ENCODE measurements at places on chromosomes 1 and 21. TPM values are rescaled to one million over a fixed set of nuclear protein-coding genes. Genes with fewer than 3 reads are reported as not detected.
A peak's percentile ranks its signal among the peaks of the same experiment; 100 is the strongest.

DNA sequence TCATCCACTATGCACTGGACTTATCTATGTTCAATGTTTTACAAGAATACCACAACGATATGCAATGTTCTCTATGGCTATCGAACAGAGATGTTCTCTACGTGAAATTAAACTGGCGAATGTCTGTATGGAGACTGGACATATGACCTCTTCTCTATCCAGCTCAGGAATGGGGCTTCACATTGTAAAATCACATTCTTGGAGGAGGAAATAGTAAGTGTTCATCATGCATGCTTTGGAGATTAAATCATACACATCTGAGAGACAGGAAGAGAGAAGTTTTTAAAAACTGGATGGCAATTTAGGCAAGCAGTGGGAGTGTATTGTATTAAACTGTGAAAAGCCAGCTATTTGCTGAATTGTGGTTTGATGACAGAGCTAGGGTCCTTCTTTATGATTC lies 47.9 kb upstream of the RGL1 start:
- DNase-seq = no peak

- DNase-seq = no peak
Measured at GRCh38 chr21:28598214-28598613, 394.5 kb downstream of the LTN1 start.

- no peak for DNase-seq
Measured at GRCh38 chr1:175250027-175250426, 57.5 kb upstream of the KIAA0040 start.

- DNase-seq = no peak
Measured at GRCh38 chr21:28516991-28517592, 475.6 kb downstream of the LTN1 start.

GRCh38 chr1:173161510-173162221 lies 45.5 kb downstream of the TNFSF4 start:
- no peak for DNase-seq

GRCh38 chr21:41770901-41771624 lies 4.2 kb upstream of the RIPK4 start:
- DNase-seq = no peak

GRCh38 chr1:74470936-74471335 lies 41.5 kb downstream of the LRRC53 start:
- DNase-seq = no peak

GRCh38 chr1:57019236-57019839 lies 53.5 kb upstream of the C8B start:
- DNase-seq = no peak

DNA sequence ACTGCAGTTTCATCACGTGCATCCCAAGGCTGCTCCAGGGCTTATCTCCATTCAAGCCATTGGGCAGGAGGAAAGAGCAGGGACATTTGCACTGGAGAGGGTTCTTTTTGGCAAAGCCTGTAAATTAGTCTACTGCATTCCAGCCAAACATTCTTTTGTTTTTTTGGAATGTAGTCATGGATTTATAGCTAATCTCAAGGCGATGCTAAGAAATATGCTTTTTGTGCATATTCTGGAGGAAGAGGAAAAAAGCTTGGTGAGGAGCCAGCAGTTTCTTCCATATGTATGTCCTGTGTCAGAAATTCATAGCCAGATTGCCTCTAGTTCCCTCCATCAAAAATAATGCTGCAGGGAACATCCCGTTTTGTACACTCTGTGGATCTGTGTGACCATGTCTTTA lies 221.4 kb downstream of the BACH1 start:
- no peak for DNase-seq

DNA sequence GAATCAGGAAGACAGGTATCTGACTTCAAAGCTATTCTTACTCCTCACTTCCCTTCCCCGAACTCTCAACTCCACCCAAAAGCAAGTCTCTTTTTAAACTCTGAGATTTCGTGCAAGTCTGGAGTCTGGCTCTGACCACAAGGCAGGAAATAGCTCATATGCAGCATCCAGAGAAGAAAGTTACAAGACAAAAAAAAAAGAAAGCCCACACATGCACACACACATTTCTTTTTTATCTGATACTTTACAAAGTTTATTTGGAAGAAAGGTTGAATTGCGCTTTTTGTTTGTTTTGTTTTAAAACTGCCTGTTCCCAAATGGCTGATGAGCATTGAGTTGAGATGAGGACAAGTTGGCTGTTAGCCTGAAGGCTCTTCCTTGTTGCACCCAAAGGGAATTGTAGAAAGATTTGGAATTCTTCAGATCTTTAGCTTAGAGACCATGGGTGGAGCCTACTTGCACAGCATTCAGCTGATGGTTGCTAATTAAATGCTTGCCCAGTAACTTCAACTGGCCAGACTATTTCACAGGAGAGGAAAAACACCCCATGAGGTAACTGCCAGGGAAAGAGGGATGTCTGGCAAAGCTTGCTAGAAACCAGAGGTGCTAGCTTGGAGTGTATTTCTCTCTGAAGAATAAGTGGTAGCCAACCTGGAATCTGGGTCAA lies 490.3 kb downstream of the TTLL7 start:
- no peak for DNase-seq

- DNase-seq = no peak
Measured at GRCh38 chr1:153540394-153541361, at the start of gene S100A5. Gene S100A5 (minus strand): TSS chr1:153540934. CDS start chr1:153540191, 743 bp downstream.

GRCh38 chr1:34275150-34275549 lies 98.4 kb downstream of the C1orf94 start:
- no peak for DNase-seq

DNA sequence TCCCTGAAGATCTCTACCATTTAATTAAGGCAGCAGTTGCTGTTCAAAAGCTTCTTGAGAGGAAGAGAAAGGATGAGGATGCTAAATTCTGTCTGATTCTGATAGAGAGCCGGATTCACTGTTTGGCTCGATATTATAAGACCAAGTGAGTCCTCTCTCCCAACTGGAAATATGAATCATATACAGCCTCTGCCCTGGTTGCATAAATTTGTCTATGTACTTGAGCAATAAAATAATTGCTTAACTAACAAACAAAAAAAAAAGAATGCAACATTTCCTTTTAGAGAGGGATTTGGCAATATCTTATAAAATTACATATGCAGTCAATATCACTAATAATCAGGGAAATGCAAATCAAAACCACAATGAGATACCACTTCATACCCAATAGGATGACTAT lies 26.8 kb downstream of the ALDH9A1 start:
- DNase-seq = no peak

DNA sequence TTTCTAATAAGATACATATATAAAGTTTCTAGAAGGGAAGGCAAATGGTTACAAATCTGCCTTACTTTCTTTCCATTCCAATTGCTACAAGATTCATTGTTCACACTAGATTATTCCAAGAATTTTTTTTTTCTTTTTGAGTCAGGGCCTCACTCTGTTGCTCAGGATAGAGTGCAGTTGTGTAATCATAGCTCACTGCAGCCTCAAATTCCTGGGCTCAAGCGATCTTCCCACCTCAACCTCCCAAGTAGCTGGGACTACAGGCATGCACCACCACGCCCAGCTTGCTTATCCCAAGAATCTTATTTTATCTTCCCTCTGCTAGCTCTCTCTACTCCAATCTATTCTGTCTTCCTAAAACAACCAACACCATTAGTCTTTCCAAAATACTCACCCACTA lies 81.8 kb downstream of the KIAA0319L start:
- DNase-seq = no peak

DNA sequence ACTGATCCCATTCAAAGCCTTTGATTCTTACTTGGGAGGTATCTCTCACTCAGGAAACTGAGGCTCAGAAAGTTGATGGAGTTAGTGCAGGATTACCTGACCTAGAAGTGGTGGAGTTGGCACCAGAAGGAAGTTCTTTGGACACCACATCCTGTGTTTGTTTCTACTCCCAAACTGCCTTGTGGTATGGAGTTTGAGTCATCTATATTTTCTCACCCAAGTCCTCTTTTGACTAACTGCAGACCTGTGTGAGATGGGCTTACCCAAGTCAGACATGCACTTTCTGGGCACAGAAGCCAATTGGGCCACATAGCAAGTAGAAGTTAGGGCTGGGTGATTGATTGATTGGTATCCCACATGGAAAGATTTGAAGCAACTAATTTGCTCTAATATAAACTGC lies 36.1 kb downstream of the FGGY start:
- no peak for DNase-seq

- DNase-seq = no peak
Measured at GRCh38 chr21:28261298-28261697, 731.4 kb downstream of the LTN1 start.

DNA sequence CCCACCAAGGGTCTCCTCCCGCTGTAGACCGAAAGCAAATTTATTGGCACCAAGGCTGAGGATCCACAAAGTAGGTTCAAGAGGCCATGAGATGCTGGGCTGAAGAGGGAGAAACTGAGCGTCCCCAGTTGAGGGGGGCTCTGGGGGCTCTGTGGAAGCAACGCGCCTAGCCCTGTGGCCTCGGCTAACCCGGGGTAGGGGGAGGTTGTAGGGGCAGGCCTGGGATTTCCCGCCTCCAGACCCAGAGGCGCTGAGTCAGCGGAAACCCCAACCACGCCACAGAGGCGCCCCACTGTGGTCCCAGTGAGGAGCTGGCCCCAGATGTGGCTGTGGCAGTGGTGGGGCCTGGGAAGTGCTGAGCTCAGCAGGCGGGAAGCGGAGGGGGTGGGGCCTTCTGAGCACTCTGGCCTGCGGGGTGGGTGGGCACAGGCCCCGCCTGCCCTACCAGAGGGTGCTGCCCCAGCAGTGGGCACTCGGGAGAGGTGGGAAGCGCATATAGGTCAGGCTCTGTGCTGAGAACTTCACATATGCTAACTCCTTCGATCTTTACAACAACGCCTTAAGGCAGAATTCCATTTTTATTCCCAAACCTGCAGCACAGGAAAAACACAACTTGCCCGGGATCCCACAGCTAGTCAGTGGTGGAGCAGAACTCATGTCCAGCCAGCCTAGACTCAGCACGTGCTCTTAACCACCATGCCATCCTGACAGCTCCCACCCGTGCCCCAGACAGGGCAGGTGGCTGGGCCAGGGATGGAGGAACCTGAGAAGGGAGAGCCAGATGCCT lies 1.5 kb upstream of the COL16A1 start:
- no peak for DNase-seq

- DNase-seq = peak; percentile 92
Measured at GRCh38 chr1:115138973-115139372, 49.7 kb upstream of the TSPAN2 start.

NBPF8 gene
- 11.0 TPM for total RNA-seq

CFAP57 gene
- total RNA-seq = not detected

EMC1 gene
- total RNA-seq = 28.0 TPM

ITLN2 gene
- 2.0 TPM for total RNA-seq

AGT gene
- total RNA-seq = 9.6 TPM

FPGT gene
- 7.1 TPM for total RNA-seq

OR2T35 gene
- not detected for total RNA-seq

IL22RA1 gene
- 4.2 TPM for total RNA-seq

PGLYRP4 gene
- 3.9 TPM for total RNA-seq

CFAP141 gene
- not detected for total RNA-seq

Data from vagina (tissue), 2 donors.